ENCODE measurements at places on chromosomes 4 and X. TPM values are rescaled to one million over a fixed set of nuclear protein-coding genes. Genes with fewer than 3 reads are reported as not detected.

- no peaks in the 10 kb centered on the region for H3K27me3 ChIP-seq
- H3K4me1 ChIP-seq = no peaks in the 10 kb centered on the region
- H3K4me3 ChIP-seq = no peak overlapping the region
- no peak overlapping the region for H3K27ac ChIP-seq
Measured at GRCh38 chr4:54961357-54961975, 163.9 kb downstream of the KDR start.

DNA sequence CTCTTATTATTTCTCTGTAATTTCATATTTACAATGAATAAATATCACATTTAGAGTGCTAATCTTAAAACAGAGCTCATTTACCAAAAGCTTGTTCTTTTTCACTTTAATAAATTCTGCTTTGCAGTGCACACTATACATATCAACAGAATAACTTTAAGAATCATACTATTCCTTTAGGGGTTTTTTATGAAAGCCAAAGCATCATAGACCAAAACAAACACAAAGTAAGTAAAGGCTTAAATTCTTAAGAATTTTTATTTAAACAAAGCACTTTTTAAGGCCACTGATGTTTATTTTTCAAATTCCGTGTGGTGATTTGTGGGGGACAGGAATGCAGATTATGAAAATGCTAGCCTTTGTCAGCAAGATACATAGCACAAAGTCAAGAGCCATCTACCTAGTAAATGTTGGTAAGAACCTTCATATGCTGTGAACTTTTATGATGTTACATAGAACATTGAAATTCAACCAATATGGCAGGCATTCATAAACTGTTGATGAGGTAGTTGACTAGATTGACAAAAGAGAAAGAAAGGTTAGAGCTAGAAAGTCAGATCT, 17.8 kb downstream of the TIGD2 start:
- no peaks in the 10 kb centered on the region for H3K36me3 ChIP-seq
- H3K27ac ChIP-seq = no peak overlapping the region
- peaks cover 7% of the 10 kb centered on the region for H3K4me1 ChIP-seq
- no peak overlapping the region for H3K4me3 ChIP-seq

DNA sequence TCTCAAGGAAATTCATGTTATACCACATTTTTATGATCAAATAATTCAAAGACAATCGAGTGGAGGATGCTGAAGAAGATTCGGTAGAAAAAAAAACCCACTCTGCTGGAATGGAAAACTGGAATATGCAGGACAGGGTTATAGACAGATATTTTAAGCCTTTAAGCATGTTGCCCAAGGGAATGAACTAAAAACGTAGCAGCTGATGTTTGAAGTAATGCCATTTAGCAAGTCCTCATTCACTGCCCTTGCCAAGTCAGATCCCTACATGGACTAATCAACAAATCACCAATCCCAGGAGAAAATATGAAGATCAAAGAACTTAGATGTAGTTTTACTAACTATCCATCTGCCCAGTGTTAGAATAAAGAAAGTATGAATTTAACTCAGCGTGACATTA, 75.6 kb upstream of the ETNPPL start:
- no peaks in the 10 kb centered on the region for H3K27me3 ChIP-seq
- no peak overlapping the region for H3K27ac ChIP-seq
- H3K36me3 ChIP-seq = no peaks in the 10 kb centered on the region
- DNase-seq = no peak
- H3K4me3 ChIP-seq = no peak overlapping the region

GRCh38 chr4:20313237-20314030, 61.7 kb downstream of the SLIT2 start:
- no peaks in the 10 kb centered on the region for H3K4me1 ChIP-seq
- H3K27me3 ChIP-seq = no peaks in the 10 kb centered on the region

DNA sequence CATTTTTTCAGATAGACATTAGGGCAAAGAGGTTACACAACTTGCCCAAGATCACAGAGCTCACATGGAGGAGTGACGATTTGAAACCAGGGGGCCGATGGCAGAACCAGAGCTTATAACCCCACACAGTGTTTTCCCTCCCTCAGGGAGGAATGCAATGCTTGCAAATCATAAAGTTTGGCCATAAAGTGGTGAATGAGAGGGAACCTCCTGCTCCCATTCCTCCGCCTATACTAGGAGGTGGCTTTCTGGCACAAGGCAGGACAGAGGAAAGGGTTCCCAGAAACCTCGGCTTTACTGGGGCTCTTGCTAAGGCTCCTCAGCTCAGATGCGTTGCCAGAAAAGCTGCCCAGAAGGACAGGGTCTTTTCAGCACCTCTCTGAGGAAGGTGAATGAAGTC, 19.3 kb downstream of the TMEM154 start:
- H3K36me3 ChIP-seq = no peaks in the 10 kb centered on the region
- DNase-seq = no peak
- H3K27ac ChIP-seq = no peak overlapping the region
- no peaks in the 10 kb centered on the region for H3K27me3 ChIP-seq
- no peak overlapping the region for H3K4me3 ChIP-seq

- no peaks in the 10 kb centered on the region for H3K27me3 ChIP-seq
- DNase-seq = no peak
- peaks cover 79% of the 10 kb centered on the region for H3K4me1 ChIP-seq
- H3K27ac ChIP-seq = peak overlapping the region; percentile 50
- peak overlapping the region; percentile 29 for H3K4me3 ChIP-seq
Measured at GRCh38 chr4:89299153-89299791, 8.3 kb downstream of the GPRIN3 start.

- no peak overlapping the region for H3K27ac ChIP-seq
- H3K36me3 ChIP-seq = no peaks in the 10 kb centered on the region
- no peak overlapping the region for H3K4me3 ChIP-seq
Measured at GRCh38 chrX:6738518-6739470, 203.9 kb upstream of the VCX3A start.

DNA sequence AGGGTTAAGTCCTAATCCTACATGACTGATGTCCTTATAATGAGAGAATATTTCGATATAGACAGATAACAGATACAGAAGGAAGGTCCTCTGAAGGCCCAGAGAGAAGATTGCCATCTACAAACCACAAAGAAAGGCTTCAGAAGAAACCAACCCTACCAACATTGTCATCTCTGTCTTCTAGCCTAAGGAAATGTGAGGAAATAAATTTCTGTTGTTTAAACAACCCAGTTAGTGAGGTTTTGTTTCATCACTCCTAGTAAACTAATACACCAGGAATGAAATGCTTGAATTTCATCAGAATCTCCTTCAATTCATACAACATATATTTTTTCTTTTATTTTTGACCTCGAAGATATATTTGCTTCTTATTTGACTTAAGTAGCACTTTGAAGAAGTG, 1527.8 kb downstream of the STIM2 start:
- no peaks in the 10 kb centered on the region for H3K4me1 ChIP-seq
- no peak overlapping the region for H3K27ac ChIP-seq
- no peaks in the 10 kb centered on the region for H3K27me3 ChIP-seq
- no peak for DNase-seq
- H3K36me3 ChIP-seq = no peaks in the 10 kb centered on the region

DNA sequence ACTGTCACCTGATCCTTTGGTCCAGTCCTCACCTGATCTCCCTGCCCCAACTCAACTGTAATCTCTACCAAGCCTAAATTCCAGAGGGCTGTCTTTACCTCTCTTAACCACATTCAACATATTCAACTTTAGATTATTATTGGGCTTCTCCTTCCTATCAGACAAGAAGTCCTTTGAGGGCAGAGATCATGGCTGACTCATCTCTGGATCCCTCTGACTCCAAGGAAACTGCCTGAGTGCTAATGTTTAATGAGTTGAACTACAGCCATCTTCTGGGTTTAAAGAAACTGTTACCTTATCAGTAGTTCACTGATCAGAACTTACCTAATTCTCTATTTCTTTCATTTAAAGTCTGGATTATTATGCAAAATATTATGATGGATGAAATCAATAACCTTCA, 135.7 kb downstream of the GPC3 start:
- no peak overlapping the region for H3K27ac ChIP-seq
- no peaks in the 10 kb centered on the region for H3K27me3 ChIP-seq
- DNase-seq = no peak
- H3K4me3 ChIP-seq = no peak overlapping the region

GRCh38 chrX:39822133-39822748, 275.5 kb downstream of the BCOR start:
- no peak overlapping the region for H3K4me3 ChIP-seq
- peaks cover 30% of the 10 kb centered on the region for H3K27me3 ChIP-seq
- DNase-seq = no peak
- H3K4me1 ChIP-seq = peaks cover 12% of the 10 kb centered on the region
- no peak overlapping the region for H3K27ac ChIP-seq
- no peaks in the 10 kb centered on the region for H3K36me3 ChIP-seq

- H3K36me3 ChIP-seq = no peaks in the 10 kb centered on the region
- H3K4me3 ChIP-seq = peak within 1 kb of the TSS; percentile 17
- H3K4me1 ChIP-seq = peaks cover 28% of the 10 kb centered on the region
- DNase-seq = peak; percentile 92
- no peaks in the 10 kb centered on the region for H3K27me3 ChIP-seq
- peak within 1 kb of the TSS; percentile 83 for H3K27ac ChIP-seq
Measured at GRCh38 chrX:53281321-53281822, at the start of gene IQSEC2. Gene IQSEC2 (minus strand): TSS chrX:53281584.

DNA sequence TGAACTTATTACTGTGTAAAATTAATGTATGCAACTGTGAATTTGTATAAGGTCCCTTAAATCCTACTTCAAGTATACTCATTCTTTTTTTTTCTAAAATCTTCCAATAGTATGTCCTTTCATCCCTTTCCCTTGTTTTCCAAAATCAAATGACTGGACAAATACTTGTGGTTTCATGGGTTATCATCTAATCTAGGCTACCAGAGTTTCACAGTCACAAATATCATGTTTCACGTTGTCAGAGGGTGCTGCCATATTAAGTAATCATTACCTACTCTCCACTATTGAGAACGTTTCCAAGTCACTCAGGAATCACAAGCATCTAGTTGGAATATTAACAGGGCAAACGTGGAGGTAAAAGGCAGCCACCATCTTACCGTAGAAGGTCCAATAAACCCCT, 1235.0 kb upstream of the TENM3 start:
- no peak for DNase-seq
- no peak overlapping the region for H3K4me3 ChIP-seq
- H3K27ac ChIP-seq = no peak overlapping the region
- no peaks in the 10 kb centered on the region for H3K27me3 ChIP-seq

- no peaks in the 10 kb centered on the region for H3K27me3 ChIP-seq
- DNase-seq = no peak
- no peaks in the 10 kb centered on the region for H3K36me3 ChIP-seq
Measured at GRCh38 chr4:164538097-164538496, 215.8 kb upstream of the SMIM31 start.

DNA sequence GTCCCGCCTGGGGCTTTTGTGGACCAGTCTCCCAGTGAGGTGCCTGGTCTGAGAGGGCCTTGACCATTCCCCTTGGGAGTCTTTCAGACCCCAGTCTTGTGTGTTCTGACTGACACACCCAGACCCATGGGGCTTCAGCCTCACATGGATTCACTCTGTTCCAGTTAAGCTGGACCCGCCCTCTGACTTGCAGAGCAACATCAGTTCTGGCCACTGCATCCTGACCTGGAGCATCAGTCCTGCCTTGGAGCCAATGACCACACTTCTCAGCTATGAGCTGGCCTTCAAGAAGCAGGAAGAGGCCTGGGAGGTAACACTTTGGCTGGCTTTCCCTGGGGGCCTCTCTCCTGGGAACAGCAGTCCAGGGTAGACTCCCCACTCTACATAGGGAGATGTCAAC, 6.8 kb downstream of the IL9R start:
- H3K27ac ChIP-seq = no peak overlapping the region
- H3K36me3 ChIP-seq = no peaks in the 10 kb centered on the region
- no peak for DNase-seq
- H3K4me3 ChIP-seq = no peak overlapping the region
- H3K27me3 ChIP-seq = no peaks in the 10 kb centered on the region

DNA sequence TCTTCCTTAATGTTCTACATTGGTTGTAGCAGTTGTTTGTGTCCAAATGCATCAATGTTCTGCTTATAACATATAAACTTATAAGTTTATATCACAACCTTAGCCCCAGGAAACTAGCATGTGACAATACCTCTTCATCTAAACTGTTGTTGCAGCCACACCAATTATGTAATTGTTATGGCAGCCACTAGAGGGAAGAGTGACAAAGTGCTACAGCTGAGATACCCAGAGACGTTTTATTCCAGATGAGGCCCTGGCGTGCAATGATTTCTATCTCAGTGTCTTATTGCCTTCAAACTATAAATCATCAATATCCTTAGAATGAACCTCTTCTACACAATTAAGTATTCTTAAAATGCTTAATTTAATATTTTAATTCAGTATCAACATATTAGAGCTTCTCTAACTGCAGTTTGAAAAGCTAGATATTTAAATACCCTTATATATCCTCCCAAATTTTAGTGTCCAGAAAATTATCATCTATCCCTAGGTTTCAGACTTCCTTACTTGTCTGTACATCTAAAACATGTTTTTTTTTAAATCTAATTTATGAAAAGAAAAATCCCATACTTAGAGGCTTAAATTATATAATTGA, 171.6 kb downstream of the PCDH10 start:
- DNase-seq = no peak
- H3K4me1 ChIP-seq = no peaks in the 10 kb centered on the region
- no peak overlapping the region for H3K27ac ChIP-seq
- H3K4me3 ChIP-seq = no peak overlapping the region
- no peaks in the 10 kb centered on the region for H3K36me3 ChIP-seq

DNA sequence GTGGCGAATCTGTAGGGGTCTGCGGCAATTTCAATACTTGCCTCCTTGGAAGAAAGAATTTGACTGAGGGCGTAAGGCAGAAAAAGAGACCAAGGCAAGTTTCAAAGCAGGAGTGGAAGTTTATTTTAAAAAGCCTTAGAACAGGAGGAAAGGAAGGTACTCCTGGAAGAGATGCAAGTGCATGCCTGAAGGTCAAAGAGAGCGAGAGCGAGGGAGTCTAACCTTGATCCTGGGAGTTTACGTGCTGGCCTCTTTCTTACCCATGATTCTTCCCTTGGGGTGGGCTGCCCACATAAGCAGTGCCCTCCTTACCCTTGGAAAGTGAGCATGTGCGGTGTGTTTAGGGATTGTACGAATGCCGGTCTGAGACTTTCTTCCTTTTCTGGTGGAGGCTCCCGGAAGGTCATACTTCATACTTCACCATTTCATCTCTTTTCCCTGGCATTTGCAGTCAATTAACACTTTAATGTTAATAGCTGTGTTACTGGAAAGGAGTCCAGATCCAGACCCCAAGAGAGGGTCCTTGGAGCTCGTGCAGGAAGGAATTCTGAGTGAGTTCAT, 40.0 kb downstream of the ARSD start:
- H3K27me3 ChIP-seq = no peaks in the 10 kb centered on the region
- peak overlapping the region; percentile 36 for H3K4me3 ChIP-seq
- H3K27ac ChIP-seq = peak overlapping the region; percentile 28
- DNase-seq = no peak
- no peaks in the 10 kb centered on the region for H3K36me3 ChIP-seq
- no peaks in the 10 kb centered on the region for H3K4me1 ChIP-seq

The JADE3 gene
- total RNA-seq = 10.6 TPM

The NWD2 gene
- not detected for total RNA-seq

The MAGEA9B gene
- total RNA-seq = not detected

The NEXMIF gene
- 0.89 TPM for total RNA-seq

The MAGEA10 gene
- not detected for total RNA-seq

The NPY5R gene
- total RNA-seq = not detected

The ZFP92 gene
- 2.8 TPM for total RNA-seq

The AWAT2 gene
- total RNA-seq = not detected

The MXD4 gene
- 84.6 TPM for total RNA-seq

The CBR4 gene
- total RNA-seq = 17.6 TPM
